GM12892 (cell line): ENCODE measurements at places on chromosomes 6 and 20.

DNA sequence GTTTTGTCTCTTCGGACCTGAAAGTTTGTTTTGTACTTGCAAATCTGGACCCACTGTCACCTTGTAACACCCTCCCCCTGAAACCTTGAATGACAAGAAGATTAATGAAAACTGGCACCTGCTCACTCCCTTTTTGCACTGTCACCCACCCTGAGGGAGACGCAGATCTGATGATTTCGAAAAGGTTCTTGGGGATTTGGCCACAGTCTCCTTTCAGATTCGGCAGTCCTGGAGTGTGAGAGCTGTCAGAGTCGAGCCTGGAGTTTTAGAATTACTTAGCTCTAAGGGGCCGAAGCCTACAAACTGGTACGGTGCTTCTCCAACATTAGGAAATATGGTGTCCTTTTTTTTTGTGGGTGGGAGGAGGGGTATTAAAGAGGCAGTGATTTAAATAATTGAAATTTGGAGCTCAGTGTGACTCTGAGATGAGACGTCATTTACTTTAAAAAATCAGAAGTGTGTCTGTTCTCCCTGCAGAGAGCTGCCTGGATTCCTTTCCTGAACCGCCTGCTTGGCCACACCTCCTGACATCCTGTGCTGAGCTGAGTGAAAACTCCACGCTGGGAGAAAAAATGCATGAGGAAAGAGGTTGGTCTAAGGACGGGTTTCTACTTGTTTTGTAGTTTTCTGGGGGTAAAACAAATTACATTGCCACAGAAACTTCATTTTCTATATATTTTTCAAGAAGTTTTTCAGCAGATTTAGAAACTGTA lies 447.0 kb upstream of the CDH4 start:
- DNase-seq = no peak

DNA sequence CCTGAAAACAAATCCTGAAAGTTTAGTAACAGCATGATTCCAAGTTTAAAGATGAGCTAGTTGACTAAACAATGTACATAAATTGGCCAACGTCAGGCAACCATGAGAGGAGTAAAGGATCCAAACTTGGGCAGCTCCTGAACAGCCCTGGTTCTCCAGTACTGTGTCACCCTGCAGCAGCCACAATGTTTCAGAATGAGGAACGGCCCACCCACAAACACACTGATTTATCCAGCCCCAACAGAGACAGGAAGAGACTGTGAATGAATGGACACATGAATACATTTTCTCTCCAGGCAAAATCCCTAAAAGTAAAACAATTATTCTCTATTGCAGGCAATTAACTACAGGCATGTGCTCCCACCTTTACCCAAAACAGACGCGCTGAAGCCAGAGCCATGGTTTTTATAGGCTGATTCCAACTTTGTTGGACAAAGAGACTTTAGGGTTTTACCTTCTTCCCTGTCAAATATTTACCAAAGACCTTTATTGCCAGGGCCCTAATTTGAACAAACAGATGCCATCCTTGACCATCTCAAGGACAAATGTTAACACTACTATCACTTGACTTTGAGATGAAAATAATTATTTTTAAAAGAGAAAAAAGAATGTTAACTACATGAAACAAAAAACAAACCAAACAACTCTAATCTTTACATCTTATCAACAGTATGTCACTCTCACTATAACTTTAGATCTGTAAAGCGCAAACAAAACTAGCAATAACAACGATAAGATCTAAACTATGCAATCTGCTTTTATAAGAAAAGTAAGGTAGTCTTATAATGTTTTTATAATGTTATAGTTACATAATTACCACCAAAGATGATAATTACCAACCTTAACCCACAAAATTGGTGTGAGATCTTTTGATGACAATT lies 22.9 kb downstream of the CNKSR3 start:
- DNase-seq = no peak

DNA sequence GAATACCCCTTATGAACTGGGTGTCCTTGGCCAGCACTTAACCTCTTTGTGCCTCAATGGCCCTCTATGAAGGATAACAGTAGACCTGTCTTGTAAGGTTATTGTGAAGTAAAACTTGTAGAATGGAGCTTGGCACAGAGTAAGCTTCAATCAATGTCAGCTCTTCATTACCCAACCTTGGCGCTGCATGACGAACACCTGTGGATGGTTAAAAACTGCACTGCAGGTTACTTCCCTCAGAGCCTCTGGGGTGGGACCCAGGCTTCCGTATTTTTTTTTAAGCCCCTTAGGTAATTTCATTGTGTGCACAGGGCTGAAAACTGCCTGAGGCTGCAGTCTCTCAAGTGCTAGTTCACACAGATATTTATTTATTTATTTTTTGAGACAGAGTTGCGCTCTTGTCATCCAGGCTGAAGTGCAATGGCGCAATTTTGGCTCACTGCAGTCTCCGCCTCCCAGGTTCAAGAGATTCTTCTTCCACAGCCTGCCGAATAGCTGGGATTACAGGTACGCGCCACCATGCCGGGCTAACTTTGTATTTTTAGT lies 42.8 kb upstream of the SLC23A2 start:
- DNase-seq = no peak

GRCh38 chr6:14634072-14634471 lies 516.5 kb downstream of the CD83 start:
- no peak for DNase-seq

GRCh38 chr6:31068669-31069340 lies 43.6 kb downstream of the C6orf15 start:
- peak; percentile 44 for DNase-seq

GRCh38 chr20:23049201-23050075 lies at the start of gene THBD:
Gene THBD, minus strand, starts transcription at chr20:23049672. Its CDS starts 168 bp downstream, at chr20:23049504.
- no peak for DNase-seq

GRCh38 chr6:132490024-132490423 lies 22.9 kb downstream of the STX7 start:
- DNase-seq = no peak

DNA sequence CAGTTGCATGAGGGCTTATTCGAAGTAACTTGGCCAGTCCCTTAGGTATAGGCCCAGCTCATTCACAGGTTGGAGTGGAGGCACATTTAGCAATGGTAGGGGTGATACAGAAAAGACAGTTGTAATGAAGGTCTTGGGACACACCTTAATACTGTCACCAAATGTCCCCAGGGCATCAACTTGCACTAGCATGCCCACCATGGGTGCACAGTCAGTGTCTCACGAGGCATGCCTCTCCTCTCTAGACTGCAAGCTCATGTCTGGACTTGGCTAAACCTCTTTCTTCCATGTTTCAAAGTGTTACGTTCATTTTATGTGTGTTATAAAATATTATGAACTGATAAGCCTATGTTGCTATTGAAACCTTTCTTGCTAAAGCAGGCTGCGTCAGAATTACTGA lies 124.0 kb upstream of the ECI2 start:
- DNase-seq = no peak

- DNase-seq = no peak
These were observed 259.9 kb downstream of the BMP7 start for GRCh38 chr20:57006411-57007170.
